ENCODE measurements at places on chromosomes 12 and 14.

GRCh38 chr14:59126714-59127436 is 61.6 kb upstream of the DAAM1 start:
- no peak for DNase-seq

GRCh38 chr12:130636370-130636769 is 79.7 kb downstream of the RIMBP2 start:
- DNase-seq: no peak

DNA sequence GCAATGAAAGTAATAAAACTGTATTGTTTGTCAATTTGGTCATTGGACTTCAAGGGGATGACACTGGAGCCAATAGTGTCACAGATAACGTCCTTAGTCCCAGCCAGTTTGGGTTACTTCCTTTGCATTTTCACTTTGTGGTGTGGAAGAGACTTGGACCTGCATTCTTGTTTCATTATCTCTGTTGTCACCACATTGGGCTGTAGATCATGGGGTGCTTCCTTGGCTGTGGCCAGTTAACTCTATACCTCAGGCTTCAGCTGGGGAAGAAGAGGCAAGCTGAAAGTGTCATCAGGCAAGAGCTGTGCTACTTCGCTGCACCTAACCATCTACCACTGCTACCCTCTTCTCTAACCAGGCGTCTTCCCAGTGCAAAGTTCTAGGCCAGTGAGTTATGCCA is 15.1 kb upstream of the CISTR start:
- no peak for DNase-seq

DNA sequence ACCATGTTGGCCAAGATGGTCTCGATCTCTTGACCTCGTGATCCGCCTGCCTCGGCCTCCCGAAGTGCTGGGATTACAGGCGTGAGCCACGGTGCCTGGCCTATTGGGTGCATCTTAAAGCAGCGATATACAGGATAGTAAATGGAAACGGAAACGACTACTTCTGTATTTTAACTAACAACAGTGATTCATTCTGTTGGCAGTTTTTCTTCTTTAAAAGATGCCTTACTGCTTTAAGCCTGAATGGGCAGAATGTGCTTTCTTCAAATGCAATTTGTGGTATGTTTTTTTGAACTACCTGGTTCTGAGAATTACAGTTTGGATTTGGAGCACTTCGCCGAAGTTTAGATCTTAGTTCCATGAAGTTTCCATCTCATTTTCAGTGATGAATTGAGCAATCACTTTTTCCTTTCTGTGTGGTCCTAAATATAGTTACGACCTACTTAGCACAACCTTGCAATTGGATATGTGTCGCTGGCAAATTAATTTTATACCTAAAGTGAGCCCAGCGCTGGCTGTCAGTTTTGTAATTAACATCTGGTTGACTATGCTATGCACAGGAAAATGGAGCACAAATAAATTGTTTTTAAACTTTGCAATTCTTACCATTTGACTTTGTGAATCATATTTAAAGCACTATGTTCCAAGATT is 53.6 kb upstream of the EIF5 start:
- no peak for DNase-seq

GRCh38 chr12:97756066-97756666 is 293.6 kb downstream of the RMST start:
- no peak for DNase-seq

All from activated gamma-delta T cell (primary cell).